Left cardiac atrium (tissue), 4 donors: ENCODE measurements at places on chromosomes 13 and 19. TPM values are rescaled to one million over a fixed set of nuclear protein-coding genes. Genes with fewer than 3 reads are reported as not detected.

- DNase-seq = no peak
These were observed 133.4 kb downstream of the LACC1 start for GRCh38 chr13:44012910-44013757.

DNA sequence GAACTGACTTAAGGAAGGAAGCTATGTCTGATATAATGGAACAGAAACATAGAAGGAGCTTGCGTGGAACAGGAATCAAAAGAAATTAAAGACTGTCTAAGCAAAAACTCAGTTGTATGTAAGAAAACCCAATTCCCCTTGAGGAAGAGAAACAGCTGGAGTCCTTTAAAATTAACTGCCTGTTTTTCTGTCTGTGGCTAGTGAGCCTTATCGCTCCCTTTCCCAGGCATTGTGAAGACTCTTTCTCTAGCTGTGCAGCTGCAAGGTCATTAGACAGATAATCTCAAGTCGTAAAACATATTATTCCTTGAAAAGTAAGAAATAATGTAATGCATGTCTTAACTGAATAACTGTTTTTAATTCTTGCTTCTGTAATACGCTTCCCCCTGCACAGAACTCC lies 39.7 kb upstream of the IGSF23 start:
- DNase-seq = no peak

- DNase-seq = no peak
These were observed 4.3 kb downstream of the ZNF560 start for GRCh38 chr19:9494096-9494495.

ZNF264 gene
- 19.6 TPM for total RNA-seq

DNA sequence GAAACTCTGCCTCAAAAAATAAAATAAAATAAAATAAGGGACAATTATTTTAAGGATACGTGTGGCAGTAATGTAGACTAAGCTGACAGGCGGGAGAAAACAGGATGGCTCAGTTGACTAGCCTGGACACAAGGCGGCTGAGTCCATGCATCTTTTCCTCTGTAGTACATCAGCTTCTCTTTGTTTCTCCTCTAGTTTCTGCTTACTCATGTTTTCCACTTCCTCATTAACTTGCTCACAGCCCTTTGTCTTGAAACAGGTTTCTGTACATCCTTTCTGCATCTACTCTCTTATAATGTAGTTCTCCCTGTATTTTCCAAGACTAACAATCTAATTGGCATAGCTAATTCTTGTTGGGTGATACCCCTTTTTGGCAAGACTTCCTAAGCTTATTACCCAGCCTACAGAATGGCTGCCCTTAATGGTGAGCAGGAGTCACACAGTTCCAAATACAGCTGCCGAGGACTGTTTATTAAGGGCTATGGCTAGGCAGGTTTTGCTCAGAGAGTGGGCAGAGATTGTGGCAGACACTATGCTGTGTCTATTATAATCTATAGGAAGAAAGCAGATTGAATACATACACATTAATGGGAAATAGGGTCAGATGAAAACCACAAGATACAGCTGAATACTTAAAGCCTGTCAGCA lies 58.7 kb upstream of the KLF5 start:
- DNase-seq = no peak
